Activated B cell treated with CpG ODN at 0.5 μM for 24 hours (primary cell): ENCODE measurements at places on chromosomes 3 and 15. TPM values are rescaled to one million over a fixed set of nuclear protein-coding genes. Genes with fewer than 3 reads are reported as not detected.

The LRRC34 gene
- 4.2 and 5.7 TPM in 2 replicates for total RNA-seq

The TRPM1 gene
- 0.05 TPM in 1 of 2 replicates, not detected in the other for total RNA-seq

The DPPA4 gene
- total RNA-seq, result 4.0 and 5.0 TPM in 2 replicates

DNA sequence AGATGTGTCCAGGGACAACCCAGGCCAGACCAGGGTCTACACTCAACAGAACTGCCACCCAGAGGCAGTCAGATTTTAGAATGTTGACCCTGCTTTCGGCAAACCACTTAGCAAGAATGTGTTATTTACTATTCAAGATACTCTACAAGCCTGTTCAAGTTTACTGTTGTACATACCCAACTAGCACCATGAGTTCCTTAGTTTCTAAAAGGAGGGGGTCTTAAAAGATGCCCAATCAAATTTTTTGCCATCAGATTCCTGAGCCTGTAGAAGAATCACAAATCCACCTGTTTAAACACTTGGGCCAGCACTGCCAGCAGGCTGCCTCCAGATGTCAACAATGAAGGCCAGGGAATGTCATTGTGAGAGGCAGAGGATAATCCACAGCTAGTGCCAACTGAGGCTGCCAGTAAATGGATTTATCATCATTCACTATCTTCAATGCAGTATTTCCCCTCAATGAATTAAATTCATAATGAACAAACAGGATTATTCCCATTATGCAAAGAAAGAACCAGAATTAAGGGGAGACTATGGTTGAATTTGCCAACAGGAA, 43.5 kb upstream of the SNRPA1 start:
- no peak for DNase-seq
- peaks cover 10% of the 10 kb centered on the region for H3K4me1 ChIP-seq
- H3K4me3 ChIP-seq, result no peak overlapping the region
- H3K36me3 ChIP-seq, result no peaks in the 10 kb centered on the region
- peaks cover 17% of the 10 kb centered on the region for H3K27me3 ChIP-seq

- no peaks in the 10 kb centered on the region for H3K27me3 ChIP-seq
- H3K4me1 ChIP-seq, result peaks cover 19% of the 10 kb centered on the region
Measured at GRCh38 chr3:9247361-9247940, 2.0 kb downstream of the SRGAP3 start.

GRCh38 chr15:76032046-76032445, 19.8 kb upstream of the NRG4 start:
- H3K27ac ChIP-seq, result no peak overlapping the region
- H3K36me3 ChIP-seq, result no peaks in the 10 kb centered on the region
- no peaks in the 10 kb centered on the region for H3K27me3 ChIP-seq

GRCh38 chr3:37510755-37511154, 336.4 kb upstream of the LRRFIP2 start:
- H3K27ac ChIP-seq, result no peak overlapping the region
- H3K4me1 ChIP-seq, result no peaks in the 10 kb centered on the region
- peaks cover 2% of the 10 kb centered on the region for H3K27me3 ChIP-seq
- DNase-seq, result no peak
- no peaks in the 10 kb centered on the region for H3K36me3 ChIP-seq

DNA sequence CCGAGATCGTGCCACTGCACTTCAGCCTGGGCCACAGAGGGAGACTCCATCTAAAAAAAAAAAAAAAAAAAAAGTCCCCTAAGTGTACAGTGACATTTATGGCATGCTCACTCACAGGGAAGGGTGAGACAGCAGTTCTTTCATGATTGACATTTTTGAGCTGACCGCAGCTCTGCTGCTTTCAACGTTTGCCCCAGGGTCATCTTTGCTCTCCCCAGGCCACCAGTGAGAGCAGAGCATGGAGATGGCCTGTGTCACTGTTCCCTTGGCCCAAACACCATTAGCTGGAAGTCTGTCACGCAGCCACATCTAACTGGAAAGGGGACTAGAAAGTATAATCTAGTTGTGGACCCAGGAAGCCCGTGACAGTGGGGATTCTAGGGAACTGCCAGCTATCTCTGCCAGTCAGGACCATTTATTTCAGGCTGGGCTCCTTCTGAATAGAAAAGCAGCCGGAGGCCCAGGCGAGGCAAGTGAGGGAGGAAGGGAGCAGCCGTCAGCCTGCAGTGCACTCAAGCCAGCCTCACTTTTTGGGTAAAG, 193.4 kb upstream of the HES1 start:
- no peaks in the 10 kb centered on the region for H3K4me1 ChIP-seq
- no peaks in the 10 kb centered on the region for H3K36me3 ChIP-seq
- H3K27me3 ChIP-seq, result peaks cover 9% of the 10 kb centered on the region
- no peak overlapping the region for H3K27ac ChIP-seq
